ENCODE measurements at places on chromosomes 16 and 17.

DNA sequence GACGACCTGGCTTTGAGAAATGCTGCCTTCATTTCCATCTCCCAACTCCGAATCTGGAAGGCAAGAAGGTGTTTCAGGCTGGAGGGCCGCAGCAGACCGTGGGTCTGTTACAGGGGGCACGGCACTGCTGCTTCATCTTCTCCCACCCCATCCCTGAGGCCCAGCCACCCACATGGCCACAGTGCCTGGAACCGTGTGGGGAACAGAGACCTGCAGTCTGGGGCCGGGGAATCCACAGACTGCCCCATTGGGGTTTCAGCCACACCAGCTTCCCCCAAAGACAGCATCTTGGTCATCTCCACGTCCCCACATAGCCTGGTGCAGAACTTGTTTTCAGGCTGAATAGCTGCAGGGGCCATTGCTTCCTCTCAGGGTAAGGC, 74.2 kb downstream of the MRC2 start:
- DNase-seq, result no peak

- DNase-seq, result no peak
These were observed 34.9 kb downstream of the PIK3R5 start for GRCh38 chr17:8930649-8931048.

- DNase-seq, result no peak
These were observed 456.9 kb downstream of the TOX3 start for GRCh38 chr16:52090080-52090479.

GRCh38 chr17:78581304-78581703, 4.1 kb upstream of the DNAH17 start:
- DNase-seq, result no peak

- no peak for DNase-seq
These were observed 32.5 kb upstream of the TNFRSF13B start for GRCh38 chr17:17004251-17004996.

All from activated CD4-positive, alpha-beta T cell treated with anti-CD3 and anti-CD28 coated beads for 1 hour (primary cell).